ENCODE measurements at places on chromosomes 3 and 15.

DNA sequence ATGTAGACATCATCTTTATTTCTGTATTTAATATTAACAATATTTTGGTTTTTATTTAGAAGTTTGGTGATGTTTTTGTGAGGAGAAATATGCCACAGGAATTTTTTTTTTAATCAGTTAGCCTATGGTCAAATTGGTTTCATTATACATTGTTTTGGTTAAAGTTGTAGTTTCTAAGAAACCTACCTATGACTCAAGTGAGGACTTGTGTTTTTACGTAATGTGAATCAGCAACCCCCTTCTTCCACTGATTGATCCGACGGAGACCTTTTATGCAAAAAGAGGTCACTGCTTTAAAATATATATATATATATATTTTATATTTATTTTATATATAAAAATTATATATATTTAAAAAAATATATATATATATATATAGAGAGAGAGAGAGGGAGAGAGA, 698.1 kb downstream of the FHIT start:
- DNase-seq: no peak

GRCh38 chr3:98564282-98565005, 29.0 kb downstream of the CPOX start:
- no peak for DNase-seq

GRCh38 chr3:42698911-42699230, 3.7 kb downstream of the HHATL start:
- DNase-seq: no peak

DNA sequence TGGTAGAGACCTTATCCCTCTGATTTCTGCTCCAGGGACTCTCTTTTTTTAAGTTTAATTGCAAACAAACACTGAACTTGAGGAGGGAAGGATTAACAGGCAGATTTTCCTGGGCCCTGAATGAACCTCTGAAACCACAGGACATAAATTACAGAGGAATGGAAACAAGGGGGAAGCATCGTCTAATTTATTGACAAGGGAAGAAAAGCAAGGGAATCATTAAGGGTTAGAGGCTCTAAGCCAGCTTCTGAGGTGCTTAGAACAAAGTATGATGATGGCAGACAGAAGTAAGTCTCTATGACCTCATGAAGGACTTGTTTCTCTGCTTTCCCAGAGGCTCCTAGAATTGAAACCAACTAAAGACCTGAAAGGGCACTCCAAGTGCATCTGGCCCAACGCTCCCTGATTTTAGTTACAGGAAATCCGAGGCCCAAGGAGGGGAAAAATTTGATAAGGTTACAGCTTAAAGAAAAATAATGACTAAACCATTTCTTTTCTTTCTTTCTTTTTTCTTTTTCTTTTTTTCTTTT, 244.7 kb upstream of the NR2E3 start:
- DNase-seq: no peak

- no peak for DNase-seq
Observed at GRCh38 chr3:11477407-11477911, 166.3 kb downstream of the VGLL4 start.

GRCh38 chr3:157515398-157515797, 12.2 kb upstream of the VEPH1 start:
- no peak for DNase-seq

- DNase-seq: no peak
Observed at GRCh38 chr3:64300790-64301423, 75.6 kb upstream of the PRICKLE2 start.

- no peak for DNase-seq
Observed at GRCh38 chr3:138459619-138460535, 25.5 kb downstream of the ESYT3 start.

DNA sequence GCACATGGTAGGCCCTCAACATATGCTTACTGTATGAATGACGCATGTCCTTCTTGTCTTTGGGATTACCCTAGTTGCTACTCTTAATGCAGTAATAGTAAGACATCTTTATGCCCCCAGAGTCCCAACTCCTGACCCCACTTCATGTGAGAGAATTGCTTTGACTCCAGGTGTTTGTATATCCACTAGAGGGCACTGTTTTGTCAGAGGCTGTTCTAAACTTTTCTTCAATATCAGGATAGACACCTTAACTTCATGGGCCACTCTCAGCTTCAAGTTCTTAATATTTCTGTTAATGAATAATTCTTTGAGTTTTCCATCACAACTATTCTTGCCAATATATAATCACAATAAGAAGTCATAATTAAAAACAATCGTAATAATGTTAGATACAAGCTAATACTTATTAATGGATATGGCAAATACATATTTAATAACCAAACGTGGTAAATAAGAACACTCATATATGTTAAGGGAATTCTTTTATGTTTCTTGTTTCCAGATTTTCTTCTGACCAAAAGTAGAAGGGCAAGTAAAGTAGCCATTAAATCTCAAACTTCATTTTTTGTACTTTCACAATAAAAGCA, 337.2 kb upstream of the DNAJC19 start:
- DNase-seq: no peak

DNA sequence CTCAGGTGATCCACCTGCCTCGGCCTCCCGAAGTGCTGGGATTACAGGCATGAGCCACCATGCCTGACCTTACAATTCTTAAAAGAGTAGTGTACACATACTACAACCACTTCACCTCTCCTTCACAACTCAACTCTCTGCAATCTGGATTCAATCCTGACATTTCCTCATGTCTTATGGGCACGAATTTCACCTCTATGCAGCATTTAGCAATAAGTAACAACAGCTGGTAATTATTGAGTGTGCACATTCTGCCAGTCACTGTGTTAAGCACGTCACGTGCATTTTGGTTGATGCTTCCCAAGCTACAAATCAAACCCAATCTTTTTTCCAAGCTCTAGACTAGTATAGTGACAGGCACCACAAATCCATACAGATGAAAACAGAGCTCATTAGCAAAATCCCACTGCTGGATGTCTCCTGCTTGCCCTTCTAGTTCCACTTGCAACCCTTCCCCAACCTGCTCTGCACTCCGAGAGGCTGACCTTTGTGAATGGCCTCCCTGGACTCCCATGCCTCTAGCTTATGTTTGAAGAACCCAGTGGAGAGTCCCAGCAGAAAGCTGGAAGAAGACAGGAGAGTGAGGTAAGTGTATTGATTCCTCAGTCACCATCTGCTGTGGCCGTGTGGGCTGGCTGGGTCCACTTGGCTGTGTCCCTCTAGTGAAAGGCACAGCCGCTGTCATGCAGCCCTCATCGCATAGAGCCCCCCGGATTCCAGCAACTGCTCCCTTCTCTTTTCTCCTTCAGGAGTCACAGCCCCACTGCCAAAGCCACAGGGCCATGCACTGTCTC, 176.5 kb downstream of the MEX3B start:
- no peak for DNase-seq

DNA sequence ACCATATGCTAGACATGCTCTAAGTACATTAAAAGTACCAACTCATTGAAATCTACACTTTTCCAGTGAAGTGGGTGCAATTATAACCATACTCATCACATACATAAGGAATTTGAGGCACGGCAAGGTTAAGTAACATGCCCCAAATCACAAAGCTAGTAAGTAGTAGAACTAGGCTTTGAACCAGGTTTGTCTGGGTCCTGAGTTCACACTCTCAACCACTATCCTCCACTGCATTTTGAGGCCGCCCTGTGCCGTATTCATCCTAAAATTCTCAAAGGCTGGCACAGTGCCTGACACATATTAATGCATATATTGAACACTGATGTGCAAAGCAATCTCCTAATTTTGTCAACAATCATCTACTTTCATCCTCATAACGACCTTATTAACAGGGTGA, 68.8 kb upstream of the CDV3 start:
- DNase-seq: no peak

DNA sequence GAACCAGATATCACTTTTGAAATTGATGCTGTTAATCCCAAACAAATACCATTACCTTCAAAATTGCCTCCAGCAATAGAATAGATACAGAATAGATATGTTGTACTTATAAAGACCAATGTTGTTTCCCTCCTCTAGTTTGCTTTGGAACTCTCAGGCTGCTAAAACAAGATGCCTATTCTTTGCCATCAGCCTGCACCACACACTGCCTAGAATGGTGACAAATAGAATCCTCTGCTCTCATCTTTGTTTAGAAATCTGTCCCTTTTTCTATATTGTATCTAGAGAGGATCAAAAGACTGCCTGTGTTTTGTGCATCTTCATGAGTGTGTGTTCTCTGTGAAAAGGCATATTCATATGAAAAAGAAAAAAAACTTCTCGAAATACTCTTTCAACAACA, 349.2 kb upstream of the CCDC54 start:
- DNase-seq: no peak

DNA sequence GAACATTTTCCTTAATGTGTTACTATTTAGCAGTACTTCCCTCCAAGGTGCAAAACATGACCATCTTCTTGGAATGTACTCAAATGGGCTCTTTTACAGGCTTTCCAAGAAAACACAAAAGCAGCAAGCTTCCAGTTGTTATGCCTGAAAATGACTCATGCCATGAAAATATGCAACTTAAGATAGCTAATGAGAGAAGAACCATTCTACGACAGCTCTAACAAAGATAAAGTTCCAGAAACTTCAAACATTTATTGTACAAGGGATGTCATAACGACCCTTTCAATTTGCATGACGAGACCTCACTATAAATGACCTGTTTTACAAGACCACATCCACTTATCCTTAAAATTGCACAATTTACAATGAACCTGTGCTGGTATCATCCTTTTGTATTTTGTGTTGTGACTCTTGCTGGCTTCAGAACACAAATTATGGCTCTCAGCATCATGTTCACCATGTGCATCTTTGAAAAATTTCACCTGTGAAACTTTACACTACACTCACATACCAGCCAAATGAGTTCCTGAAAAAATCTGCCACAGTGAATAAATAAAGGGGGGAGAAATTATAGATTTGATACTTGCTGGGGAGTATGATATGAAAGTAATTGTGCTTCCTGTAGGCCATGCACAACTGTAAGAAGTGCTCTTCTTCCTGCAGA, 433.7 kb downstream of the MAGI1 start:
- no peak for DNase-seq

- DNase-seq: no peak
Observed at GRCh38 chr3:173128633-173129032, 12.4 kb downstream of the SPATA16 start.

GRCh38 chr3:13705702-13706280, 156.9 kb downstream of the FBLN2 start:
- no peak for DNase-seq

- no peak for DNase-seq
Observed at GRCh38 chr15:66036859-66037258, 167.6 kb downstream of the RAB11A start.

DNA sequence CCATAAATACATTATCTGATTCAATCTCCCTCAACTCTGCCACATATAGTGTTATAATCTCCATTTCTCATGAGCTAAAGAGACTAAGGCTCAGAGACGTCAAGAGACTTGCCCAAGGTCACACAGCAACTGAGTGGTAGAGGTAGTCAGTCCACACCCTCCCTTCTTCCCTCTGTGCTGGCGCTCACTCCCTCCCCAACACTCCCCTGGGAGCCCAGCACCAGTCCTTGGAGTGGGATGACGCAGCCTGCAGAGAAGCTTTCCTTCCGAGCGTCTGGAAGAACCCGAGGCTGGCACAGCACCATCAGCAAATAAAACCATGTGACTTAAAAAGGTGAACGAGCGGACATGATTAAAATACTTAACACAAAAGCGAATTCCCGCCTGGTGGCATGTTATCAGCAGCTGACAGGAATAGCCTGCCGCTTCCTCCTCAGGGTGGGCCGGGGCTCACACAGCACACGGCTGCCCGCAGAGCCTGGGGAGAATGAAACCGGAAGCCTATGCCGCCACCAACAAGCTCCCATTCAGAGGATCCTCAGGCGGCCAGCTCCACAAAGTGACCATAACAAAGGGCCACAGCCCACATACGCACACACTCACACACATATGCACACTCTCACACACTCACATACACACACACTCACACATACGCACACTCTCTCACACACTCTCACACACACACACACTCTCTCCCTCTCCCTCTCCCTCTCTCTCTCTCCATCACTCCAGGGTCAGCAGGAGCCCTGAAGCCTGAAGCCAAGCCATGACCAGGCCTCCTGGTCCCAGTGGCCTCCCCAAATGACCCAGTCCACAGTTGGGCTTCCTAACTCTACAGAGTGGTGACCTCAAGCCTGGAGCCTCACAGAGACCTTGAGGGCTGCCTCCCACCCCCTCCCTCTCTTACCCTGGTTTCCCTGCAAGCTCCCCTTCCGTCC, 120.5 kb downstream of the XXYLT1 start:
- peak; percentile 39 for DNase-seq

DNA sequence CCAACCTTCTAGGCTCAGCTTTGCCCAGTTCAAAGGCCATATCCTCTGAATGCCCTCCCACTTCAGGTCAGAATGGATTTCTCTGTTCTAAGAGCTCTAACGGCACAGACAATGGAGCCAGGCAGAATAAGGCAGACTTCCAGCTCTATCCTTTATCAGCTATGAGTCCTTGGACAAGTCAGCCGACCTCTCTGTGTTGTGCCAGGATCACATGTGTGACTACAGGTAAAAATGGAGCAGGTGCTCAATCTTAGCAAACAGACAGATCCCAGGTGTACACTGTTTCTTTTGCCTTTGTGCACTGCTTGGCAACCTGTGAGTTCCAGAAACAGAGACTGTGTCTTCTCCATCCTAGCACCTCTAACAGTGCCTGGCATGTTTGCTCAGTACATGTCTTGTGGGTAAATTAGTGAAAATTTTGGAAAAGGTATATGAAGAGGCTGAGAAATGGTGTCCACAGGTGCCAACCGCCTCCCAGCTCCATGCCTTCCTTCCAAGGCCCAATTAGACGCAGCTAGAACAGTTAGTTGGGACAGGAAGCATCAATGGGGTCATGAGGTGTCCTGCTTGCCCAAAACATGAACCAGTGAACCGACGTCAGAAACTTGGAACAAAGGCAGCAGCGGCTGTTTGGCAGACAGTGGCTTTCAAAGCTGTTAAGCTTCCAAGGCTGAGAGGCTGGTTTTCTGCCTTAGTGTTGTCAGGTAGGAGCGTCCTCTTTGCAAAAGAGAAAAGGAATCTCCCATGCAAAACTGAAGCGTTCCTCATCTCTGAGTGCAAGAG, 28.7 kb downstream of the TLE3 start:
- DNase-seq: no peak

DNA sequence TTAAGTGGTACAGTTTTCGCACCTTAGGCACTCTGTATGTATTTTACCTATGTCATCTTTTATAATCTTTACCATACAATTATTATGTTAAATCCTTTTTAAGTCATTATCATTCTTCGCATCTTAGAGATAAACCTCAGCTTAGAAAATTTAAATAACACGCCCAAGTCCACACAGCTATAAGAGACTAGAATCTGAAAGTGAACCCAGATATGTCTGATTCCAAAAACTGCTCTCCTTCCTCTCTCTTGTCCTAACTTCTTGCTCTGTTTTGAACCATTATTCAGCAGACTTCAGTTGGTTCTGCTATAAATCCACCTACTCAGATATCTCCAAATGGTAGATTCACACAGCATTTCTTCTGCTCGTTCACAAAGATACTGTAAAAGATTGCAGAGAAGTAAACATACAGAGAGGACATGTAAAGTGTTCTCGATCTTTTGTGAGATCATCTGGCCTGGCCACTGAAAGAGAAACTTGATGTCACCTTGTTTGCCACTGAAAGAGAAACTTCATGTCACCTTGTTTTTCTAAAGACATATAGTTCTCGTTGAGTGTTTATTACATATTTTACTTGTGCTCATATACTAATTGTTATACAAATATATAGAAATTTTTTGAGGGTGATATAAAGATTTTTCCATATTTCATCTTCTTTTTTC, 533.2 kb downstream of the GRM7 start:
- DNase-seq: no peak

GRCh38 chr3:184261854-184262763, 756 bp upstream of the CAMK2N2 start:
- DNase-seq: peak; percentile 53
